ENCODE measurements at places on chromosomes 1 and 21.

- H3K4me3 ChIP-seq: no peak overlapping the region
- no peak overlapping the region for H3K27ac ChIP-seq
- no peak for DNase-seq
Measured at GRCh38 chr1:209218981-209219380, 364.5 kb upstream of the CAMK1G start.

GRCh38 chr1:220906561-220907334 is 27.5 kb downstream of the HLX start:
- no peaks in the 10 kb centered on the region for H3K4me1 ChIP-seq
- no peak overlapping the region for H3K4me3 ChIP-seq
- no peak overlapping the region for H3K27ac ChIP-seq
- DNase-seq: no peak
- no peaks in the 10 kb centered on the region for H3K36me3 ChIP-seq

DNA sequence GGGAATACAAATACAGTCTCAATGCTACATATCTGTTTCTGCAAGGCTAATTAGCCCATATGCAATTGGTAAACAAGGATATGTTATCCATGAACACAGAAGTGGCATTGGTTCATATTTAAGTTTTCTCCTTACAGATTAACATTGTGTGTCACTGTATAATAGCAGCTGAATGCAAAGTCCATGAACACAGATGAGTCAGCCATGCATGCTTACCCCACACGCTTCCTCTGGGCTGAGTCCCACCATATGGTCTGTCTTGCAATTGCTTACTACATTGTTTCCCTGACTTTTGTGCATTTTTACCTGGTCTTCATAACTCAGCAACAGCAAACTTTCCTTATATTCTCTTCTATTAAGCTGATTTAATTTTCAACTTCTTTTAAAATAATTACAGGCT is 41.5 kb upstream of the TSNAX start:
- no peak for DNase-seq
- H3K27me3 ChIP-seq: no peaks in the 10 kb centered on the region
- H3K4me3 ChIP-seq: no peak overlapping the region
- no peaks in the 10 kb centered on the region for H3K36me3 ChIP-seq

- H3K27ac ChIP-seq: no peak overlapping the region
- no peaks in the 10 kb centered on the region for H3K36me3 ChIP-seq
- no peak overlapping the region for H3K4me3 ChIP-seq
- no peaks in the 10 kb centered on the region for H3K4me1 ChIP-seq
- no peaks in the 10 kb centered on the region for H3K27me3 ChIP-seq
Measured at GRCh38 chr1:87535551-87535950, 206.9 kb downstream of the LMO4 start.

DNA sequence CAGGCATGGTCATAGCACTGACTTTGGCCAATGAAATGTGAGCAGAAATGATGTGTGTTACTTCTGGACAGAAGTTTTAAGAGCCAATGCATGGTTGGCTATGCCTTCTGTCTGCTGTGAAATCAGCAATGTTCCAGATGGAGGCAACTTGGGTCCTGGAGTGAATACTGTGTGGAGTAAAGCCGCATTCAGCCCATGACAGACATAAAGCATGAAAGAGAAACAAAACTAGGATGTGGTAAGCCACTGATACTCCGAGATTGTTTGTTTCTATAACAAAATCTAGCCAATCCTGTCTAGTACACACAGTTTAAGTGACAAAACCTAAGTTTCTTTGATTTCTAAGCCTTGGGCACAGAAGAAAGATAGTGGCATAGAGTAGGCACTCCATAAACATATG is 47.1 kb upstream of the ARHGAP29 start:
- H3K4me3 ChIP-seq: no peak overlapping the region
- no peaks in the 10 kb centered on the region for H3K36me3 ChIP-seq
- H3K4me1 ChIP-seq: no peaks in the 10 kb centered on the region
- no peaks in the 10 kb centered on the region for H3K27me3 ChIP-seq
- H3K27ac ChIP-seq: no peak overlapping the region

Measured in CD4-positive, alpha-beta memory T cell (primary cell).